ENCODE measurements at places on chromosomes 4 and X.

DNA sequence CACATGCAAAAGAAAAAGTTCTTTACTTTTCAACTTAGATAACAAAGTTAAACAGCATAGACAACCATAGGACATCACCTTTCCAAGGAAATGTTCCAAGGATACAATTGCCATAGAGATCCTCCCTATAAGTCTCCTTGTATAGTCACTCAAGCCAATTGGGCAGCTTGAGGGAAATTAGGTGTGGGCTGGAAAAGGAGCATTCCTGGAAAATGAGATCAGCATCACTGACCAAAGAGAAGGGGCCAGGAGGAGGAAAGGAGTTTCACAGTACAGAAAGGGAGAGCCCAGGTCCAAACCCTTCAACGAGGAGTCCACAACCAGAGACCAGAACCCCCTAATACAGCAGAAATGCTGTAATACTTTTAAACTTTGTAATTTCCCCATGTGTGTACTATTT, 91.5 kb upstream of the PPARGC1A start:
- DNase-seq = no peak

- DNase-seq = no peak
These were observed 105.2 kb downstream of the RTL5 start for GRCh38 chrX:72026341-72027023.

DNA sequence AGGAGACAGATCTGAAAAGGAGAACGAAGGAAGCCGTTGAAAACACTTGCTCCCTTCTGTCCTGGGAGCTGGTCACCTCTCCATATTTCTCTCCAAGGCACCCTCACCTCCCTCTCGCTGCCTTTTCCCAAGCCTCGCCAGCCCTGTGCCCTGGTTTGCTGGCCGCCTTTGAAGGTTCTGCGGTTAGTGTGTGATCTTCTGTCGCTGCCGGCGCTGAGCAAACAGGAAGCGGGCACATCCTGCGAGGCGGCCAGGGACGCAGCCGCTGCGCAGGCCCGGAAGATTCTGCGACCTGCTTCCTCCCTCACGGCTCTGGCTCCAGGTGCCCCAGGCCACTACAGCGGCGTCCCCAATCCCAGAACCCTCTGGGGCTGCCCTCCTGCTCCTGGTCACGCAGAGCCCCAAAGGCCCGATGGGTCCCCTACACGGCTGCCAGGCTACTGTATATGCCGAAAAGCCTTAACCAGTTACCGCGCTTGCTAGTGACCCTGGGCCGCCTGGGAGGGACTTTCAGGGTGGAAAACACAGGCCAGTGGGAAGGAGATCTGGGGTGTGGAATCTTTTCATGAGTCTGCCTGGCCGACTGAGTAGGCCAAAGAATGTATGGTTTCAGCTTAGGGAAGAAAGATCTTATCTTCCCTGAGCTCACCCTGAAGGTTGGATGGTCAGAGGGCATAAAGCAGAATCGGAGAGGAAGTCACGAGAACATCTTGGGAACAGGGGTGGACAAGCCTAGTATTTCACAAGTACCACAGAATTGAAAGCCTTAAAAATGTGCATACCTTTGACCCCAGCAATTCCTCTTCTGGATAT, 2.3 kb upstream of the SASH3 start:
- no peak for DNase-seq

- no peak for DNase-seq
These were observed 36.5 kb upstream of the CEP135 start for GRCh38 chr4:55912249-55912648.

DNA sequence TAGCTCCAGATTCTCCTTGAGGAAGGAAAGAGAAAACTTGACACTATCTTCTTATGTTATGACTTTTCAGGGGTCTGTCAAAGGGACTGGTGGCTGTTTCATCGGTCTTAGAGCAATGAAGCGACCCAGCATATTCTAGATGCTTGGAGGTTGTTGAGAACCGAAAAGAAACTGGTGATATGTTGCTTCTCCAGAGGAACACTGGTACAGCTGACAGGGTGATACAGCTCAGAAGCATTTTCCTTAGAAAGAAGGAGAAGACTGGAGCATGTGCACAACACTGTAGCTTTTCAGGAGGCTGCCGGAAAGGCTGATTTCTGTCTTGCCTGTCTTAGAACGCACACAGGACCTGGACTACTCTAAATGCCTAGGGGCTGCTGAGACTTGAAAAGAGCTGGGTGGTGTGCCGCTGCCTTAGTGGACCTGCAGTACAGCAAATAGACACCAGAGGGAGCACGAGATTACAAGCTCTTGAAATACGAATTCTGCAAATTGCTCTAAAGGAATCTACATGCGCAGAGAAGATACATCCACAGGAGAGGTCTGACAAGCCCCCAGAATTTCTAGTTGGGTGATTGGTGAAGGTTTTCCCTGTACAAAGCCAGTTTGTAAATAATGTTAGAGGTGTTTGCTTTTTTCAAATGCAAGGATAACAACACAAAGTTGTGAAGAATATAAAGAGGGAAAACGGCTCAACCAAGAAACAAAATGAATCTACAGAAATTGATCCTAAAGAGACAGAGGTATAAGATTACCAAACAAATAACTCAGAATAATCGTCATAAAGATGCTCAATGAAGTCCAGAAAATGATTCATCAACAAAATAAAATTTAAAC, 223.1 kb upstream of the DMD start:
- DNase-seq = peak; percentile 46

GRCh38 chrX:10071451-10072144, 85.2 kb upstream of the CLCN4 start:
- no peak for DNase-seq

DNA sequence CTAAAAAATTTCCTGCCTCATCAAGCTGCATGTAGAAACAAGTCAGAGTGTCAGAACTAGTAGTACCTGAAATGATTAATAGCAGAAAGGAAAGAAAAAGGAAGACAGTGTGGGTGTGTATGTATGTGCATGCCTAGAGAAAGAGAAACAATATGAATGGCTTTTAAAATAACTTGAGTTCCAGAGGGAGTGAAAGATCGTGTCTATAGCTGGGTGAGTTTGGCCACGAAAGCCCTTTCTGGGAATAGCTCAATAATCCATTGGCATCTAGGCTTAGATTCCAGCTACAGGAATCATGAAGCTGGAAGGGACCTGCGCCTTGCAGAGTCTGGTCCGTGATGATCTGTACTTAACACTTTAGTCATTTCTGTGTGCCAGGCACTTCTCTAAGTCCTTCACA, 195.6 kb downstream of the RAPGEF2 start:
- DNase-seq = no peak

GRCh38 chr4:45350438-45350837, 624.1 kb upstream of the GNPDA2 start:
- DNase-seq = peak; percentile 26

- no peak for DNase-seq
These were observed 232.6 kb downstream of the CBR4 start for GRCh38 chr4:168777277-168777965.

- DNase-seq = no peak
These were observed 12.4 kb downstream of the CTSO start for GRCh38 chr4:155941085-155941790.

- no peak for DNase-seq
These were observed 917 bp downstream of the MYL5 start for GRCh38 chr4:675036-675882.

DNA sequence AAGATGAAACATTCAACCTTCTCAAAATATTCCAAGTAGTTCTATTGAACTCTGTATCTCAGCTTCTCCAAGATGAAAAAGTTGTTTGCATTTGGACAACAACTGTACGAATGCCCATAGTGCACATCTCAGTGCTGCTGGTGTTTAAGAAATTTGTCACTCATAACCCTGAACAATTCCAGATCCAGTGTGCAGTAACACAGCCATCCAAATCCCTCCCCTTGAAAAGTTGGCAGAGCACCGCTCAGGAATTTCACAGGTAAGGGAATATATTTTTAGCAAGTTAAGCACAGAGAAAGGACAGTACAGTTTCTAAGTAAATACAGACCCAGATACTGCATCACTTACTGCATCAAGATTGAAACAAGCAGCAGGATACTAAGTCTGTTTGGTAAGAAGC, 104.7 kb downstream of the CNOT6L start:
- DNase-seq = no peak

DNA sequence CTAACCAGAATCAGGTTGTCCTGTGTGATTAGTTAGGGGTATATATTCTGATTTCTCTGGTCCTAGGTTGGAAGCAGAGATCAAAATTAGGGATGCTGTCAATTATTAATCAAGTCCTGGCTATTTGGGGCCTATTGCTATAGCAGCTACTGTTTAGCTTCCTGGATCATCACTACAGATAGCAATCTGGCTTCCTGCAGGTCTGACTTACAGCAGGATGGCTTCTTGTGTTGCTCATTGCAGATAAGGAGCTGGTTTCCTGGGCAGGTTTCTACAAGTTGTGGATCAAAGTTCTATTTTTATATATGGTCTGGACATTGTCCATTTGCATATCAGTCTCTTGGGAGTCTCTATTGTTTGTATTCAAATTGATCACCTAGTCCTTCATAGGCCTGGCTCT, 57.7 kb upstream of the C4orf54 start:
- no peak for DNase-seq

- peak; percentile 20 for DNase-seq
These were observed 12.0 kb upstream of the DCHS2 start for GRCh38 chr4:154503598-154503997.

GRCh38 chr4:64095398-64095797, 313.9 kb downstream of the TECRL start:
- DNase-seq = no peak

- DNase-seq = no peak
These were observed 1160.6 kb upstream of the AGA start for GRCh38 chr4:178602833-178603232.

- DNase-seq = peak; percentile 53
These were observed 121.2 kb upstream of the NAP1L5 start for GRCh38 chr4:88818631-88819470.

DNA sequence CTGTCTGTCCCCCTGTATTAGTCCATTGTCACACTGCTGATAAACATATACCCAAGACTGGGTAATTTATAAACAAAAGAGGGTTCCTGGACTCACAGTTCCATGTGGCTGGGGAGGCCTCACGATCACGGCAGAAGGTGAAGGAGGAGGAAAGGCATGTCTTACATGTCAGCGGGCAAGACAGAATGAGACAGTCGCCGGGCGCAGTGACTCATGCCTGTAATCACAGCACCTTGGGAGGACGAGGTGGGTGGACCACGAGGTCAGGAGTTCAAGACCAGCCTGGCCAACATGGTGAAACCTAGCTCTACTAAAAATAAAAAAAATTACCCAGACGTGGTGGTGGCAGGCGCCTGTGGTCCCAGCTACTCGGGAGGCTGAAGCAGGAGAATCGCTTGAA, 24.7 kb downstream of the IL3RA start:
- peak; percentile 77 for DNase-seq

- DNase-seq = no peak
These were observed 46.6 kb upstream of the NWD2 start for GRCh38 chr4:37197899-37198298.

DNA sequence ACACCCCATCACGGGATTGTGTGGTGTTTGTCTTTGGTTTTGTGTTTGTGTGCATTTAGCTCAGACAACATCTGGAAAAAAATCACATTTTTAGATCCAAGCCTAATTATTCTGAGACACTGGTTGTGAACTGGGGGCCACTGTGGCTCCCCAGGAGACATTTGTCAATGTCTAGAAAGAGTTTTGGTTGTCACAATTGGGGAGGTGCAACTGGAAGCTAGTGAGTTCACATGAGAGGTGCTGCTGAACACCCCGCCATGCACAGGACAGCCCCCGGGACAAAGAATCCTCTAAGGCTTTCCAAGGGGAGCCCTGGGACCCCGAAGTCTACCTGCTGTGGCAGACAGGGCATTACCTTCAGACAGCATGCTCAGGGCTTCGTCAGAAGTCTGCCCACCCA, 26.5 kb downstream of the GPR143 start:
- DNase-seq = no peak

GRCh38 chrX:38275615-38276014, 51.7 kb downstream of the RPGR start:
- peak; percentile 25 for DNase-seq

- DNase-seq = no peak
These were observed 31.9 kb downstream of the CBR4 start for GRCh38 chr4:168978001-168978700.

GRCh38 chr4:4671774-4672349, 130.0 kb upstream of the STX18 start:
- DNase-seq = no peak
